ENCODE measurements at places on chromosomes 1 and 21.

- no peak for DNase-seq
These were observed 3.8 kb upstream of the NPHP4 start for GRCh38 chr1:5995871-5996630.

- no peak for DNase-seq
These were observed 4.6 kb downstream of the SPATC1L start for GRCh38 chr21:46179708-46180078.

DNA sequence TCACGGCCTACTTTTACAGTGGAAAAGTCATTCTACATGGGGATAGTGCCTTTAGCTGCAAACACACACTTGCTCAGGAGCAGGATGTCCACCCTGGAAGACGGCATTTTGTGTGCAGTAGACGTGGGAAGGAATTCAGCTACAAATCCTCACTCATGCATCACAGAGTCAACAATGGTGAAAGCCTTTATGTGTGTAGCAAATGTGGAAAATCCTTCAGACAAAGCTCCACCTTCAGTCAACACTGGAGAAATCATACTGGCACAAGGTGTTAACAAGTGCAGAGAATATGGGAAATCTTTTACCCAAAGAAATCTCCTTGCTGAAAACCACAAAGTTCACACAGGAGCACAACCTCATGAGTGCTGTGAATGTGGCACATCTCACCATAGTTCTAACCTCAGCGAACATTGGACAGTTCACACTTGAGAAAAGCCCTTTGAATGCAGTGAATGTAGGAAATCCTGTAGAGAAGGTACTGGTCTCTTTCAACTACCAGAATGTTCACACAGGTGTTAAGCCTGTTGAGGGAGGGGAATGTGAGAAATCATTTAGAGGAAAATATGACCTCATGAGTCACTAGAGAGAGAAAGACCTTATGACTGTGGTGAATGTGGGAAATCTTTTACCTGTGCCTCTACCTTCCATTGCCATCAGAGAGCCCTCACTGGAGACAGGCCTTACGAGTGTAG, 101.8 kb downstream of the PTGS2 start:
- DNase-seq: no peak

DNA sequence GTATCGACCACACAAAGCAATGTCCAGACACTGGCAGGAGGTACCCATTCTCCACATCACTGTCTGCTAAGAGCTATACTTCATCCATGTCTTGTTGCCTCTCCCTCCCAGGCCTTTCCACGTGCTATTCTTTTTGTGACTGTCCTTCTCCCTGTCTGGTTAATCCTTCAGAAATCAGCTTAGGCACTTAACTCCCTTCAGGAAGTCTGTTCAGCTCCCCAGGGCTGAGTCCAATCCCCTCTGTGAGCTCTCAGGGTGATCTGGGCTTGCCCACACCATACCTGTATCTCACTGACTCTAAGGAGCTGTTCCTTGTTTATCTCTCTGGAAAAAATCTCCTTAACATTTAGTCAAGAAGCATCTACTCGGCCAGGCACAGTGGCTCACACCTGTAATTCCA, 69.4 kb downstream of the NID1 start:
- DNase-seq: no peak

DNA sequence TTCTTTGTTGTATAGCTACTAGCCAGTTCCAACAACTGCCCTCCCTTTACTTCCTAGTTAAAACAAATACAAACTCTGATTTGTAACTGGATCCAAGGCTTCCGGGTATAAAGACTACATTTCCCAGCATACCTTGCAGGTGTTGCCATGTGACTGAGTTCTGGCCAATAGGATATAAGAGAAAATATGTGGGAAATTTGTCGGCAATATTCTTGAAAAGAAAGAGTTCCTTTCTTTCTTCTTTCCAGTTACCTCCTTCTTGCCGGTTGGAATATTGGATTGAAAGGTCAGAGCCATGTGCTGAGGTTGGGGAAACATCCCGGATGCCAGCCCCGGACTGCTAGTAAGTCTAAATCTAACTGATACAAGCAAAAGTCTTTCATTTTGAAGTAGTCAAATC, 23.0 kb upstream of the ZBTB40 start:
- DNase-seq: no peak

- no peak for DNase-seq
These were observed 394.4 kb upstream of the CHRM3 start for GRCh38 chr1:238991765-238992495.

DNA sequence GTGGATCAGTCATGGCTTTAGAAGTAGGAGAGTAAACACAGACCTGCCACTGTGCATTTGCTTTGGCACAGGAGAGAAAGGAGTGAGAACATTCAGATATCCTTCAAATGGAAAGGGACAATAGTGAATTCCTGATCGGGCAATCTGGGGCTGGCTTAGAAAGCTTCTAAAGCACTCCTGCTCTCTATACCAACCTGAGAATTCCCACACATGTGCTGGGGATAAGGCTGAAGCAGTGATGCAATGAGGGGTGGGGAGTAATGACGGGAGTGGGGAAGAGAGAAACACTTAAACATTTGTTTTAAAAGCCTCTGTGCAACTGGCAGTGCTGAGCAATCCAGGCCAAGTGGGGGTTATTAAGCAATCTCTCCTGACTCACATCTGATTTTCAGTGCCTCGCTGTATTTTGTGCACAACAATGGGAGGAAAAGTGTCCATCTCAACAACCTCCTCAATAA, 108.8 kb downstream of the KIAA0319L start:
- no peak for DNase-seq

DNA sequence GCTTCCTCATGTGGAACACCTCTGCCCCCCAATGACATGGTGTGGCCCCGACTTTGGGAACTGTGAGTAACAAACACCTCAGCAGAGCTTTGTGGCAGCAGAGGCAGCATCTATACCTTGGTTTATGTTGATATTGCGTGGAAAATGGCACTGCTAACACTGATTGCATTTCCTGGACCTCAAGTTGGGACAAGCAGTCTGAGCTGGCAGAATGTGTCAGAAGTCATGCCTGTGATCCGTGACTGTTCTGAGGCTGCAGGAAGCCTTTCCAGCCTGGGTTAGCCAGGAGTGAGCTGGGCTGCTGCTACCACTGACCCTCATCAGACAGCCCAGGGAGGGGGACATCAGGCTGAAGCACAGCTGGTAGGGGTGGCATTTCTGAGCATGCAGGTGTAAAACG, 268.5 kb downstream of the KCNJ6 start:
- DNase-seq: no peak

GRCh38 chr1:22556391-22557104, 6.7 kb upstream of the EPHA8 start:
- DNase-seq: no peak

DNA sequence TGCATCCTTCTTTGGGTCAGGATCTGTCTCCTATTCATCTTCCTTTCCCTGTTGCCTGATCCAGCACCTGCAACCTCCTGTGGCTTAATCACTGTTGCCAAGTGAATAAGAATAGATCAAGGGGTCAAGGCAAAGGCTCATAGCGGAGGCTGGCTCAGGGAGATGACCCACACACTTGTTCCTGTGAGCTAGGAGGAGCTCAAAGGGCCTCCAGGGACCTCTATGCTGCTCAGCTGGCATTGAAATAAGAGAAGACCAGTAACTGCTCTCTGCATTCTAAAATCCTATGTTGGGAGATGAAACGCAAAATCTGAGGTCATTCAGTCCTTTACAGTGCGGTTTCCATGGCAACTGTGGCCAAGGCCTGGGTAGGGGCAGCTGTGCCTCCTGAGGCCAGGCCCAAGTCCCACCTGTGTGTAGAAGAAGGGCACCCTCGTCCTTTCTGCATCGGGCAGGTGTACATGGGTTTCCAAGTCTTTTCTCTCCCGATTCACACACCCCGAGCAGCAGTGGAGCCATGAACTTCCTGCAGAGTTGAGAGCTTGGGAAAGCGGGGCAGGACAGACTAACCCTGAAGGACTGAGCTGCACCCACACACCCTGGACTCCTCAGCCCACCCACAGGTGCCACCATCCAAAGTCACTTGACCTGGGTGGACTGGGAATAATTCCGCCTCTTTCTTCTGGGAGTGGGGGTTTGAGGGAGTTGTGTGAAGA, 27.8 kb upstream of the STUM start:
- no peak for DNase-seq

DNA sequence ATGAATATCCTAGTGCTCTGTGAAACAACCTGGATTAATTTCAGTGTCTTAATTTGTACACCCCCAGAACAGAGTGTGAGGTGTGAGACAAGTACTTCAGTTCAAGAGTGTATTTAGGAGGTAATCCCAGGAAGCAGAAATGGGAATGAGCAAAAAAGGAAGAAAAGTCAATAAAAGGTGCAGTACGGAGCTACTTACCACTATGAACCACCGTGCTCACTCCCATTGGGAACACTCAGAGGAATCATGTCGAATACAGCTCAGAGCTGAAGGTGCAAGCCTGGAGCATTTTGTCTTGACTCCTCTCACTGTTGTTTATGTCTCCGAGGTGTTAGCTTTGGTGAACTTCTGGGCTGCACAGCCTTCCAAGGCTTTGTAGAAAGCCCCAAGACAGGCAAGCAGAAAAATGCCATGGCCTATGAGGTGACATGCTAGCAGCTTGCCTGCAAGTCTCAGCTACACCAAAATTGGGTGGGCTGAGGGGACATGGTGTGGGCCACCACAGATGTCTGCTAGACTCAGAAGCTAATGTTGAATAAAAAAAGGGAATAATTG, 7.4 kb upstream of the SVBP start:
- DNase-seq: no peak

- no peak for DNase-seq
These were observed 371.3 kb downstream of the PBX1 start for GRCh38 chr1:164930241-164930640.

- no peak for DNase-seq
These were observed 12.4 kb upstream of the EDARADD start for GRCh38 chr1:236381565-236382158.

Data from activated gamma-delta T cell treated with Interleukin-2 at 50 U/mL for 16 hours (primary cell).